ENCODE measurements at places on chromosomes 6 and 20.

DNA sequence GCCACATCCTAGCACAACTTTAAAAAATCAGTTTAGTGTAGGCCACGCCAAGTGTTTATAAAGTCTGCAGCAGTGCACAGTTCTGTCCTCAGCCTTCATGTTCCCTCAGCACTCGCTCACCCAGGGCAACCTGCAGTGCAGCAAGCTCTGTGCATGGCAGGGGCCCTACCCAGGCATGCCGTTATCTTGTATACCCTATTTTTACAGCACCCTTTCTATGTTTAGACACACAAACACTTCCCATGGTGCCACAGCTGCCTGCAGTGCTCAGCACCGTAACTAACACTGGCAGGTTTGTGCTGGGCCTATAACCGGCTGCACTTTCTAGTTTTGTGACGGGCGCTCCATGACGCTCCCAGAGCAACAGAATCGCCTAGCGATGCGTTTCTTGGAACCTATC, 43.8 kb downstream of the ZBTB46 start:
- DNase-seq, result no peak

- DNase-seq, result no peak
Observed at GRCh38 chr20:15917283-15917682, 656.0 kb downstream of the KIF16B start.

GRCh38 chr6:34154668-34155447, 9.0 kb upstream of the GRM4 start:
- no peak for DNase-seq

GRCh38 chr6:13383328-13384163, 55.2 kb upstream of the TBC1D7 start:
- no peak for DNase-seq

DNA sequence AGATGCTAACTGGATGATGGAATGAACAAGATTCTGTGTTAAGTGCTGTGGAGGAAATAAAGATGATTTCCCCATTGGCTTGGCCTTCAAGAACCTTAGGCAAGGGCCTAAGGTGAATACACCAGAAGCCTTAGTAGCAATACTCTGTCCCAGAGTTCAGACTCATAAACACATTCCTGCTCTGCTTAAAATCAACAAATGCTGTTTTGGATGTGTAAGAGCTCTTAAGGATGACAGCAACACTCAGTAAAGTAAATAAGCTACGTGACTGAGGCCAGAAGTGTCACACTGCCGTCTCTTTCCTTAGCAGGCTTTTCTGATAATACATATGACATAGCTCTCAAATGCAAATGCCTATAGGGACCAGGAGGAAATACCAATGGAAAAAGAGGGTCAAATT, 90.6 kb downstream of the EYA2 start:
- DNase-seq, result no peak

GRCh38 chr6:118968416-118968815, 33.5 kb upstream of the MCM9 start:
- no peak for DNase-seq

DNA sequence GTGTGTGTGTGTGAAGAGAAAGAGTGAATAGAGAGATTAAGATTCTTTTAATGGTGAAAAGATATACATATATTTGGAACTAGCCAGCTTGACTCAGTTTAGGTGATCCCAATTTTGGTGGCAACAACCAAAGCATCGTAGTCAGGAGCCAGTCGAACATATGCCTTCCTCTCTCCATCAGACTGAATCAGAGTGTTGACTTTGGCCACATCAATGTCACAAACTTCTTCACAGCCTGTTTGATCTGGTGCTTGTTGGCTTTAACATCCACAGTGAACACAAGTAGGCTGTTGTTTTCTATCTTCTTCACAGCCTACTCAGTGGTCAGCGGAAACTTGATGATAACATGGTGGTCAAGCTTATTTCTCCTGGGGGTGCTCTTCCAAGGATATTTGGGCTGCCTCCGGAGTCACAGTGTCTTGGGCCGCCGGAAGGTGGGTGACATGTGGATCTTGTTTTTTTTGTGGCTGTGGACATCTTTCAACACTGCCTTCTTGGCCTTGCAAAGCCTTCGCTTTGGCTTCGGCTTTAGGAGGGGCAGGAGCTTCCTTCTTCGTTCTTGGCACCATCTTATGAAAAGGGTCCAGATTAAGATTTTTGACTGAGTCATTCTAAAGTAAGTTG, 3.4 kb downstream of the HLA-F start:
- DNase-seq, result no peak

- DNase-seq, result no peak
Observed at GRCh38 chr20:61671559-61671958, 394.1 kb downstream of the TAF4 start.

GRCh38 chr6:52933778-52934177, 24.3 kb upstream of the GSTA3 start:
- no peak for DNase-seq

GRCh38 chr20:48635791-48636267, 192.0 kb downstream of the PREX1 start:
- DNase-seq, result no peak

DNA sequence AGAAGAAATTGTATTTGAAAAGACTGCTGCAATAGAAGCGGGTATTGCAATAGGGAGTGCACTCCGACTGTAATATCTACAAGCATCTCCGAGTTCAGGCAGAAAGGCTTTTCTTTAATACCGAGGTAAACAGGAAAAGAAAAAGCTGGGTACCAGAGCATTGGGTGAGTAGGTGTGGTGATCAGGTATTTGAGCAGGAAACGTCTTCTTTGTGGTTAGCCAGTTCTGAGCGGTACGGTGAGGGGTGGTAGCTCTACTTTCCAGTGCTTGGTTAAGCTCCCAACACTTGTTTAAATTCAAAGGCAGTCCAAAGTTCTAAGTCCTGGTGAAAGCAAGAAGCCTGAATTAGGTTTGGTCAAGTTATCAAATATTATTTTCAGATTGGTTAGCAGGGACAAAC, 404.1 kb downstream of the LMBRD1 start:
- DNase-seq, result no peak

- DNase-seq, result no peak
Observed at GRCh38 chr20:49888212-49889000, 26.9 kb downstream of the SPATA2 start.

GRCh38 chr20:25623225-25623735, 534 bp downstream of the NANP start:
- DNase-seq, result no peak

DNA sequence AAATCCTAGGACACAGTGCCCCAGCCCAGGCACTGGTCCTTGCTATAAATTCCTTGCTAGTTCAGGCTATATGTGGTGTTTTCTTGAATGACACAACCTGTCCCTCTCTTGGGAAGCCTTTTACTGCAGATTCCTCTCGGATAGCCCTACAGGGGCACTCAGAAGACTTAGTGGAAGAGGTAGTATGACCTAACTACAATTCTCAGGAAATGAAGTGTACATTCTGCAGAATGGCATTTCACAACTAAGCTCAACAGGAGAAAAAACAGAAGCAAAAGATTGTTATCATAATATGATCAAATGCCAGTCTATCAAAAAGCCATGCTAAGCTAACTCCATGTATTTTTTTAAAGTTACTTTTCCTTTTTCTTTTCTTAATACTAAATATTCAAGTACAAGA, 66.3 kb upstream of the FBXL4 start:
- DNase-seq, result no peak

GRCh38 chr6:14180609-14181008, 63.0 kb downstream of the CD83 start:
- DNase-seq, result no peak

DNA sequence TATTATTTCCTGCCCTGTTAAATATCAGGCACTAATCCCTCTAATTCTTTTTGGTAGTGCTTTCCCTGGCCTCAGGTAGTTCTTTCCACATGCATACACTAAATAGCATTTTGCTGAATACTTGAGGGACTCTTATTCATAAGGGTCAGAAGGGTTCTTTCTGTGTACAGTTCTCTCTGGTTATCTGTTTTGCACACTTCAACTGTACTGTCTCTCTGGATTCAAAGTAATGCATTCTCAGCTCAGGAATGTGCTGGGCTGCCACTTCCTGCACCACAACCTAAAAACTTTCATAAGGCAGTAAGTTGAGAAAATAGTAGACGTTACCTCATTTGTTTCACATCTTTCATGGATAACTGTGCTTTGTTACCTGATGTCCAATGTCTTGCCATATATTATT, 32.1 kb downstream of the C6orf141 start:
- DNase-seq, result no peak

DNA sequence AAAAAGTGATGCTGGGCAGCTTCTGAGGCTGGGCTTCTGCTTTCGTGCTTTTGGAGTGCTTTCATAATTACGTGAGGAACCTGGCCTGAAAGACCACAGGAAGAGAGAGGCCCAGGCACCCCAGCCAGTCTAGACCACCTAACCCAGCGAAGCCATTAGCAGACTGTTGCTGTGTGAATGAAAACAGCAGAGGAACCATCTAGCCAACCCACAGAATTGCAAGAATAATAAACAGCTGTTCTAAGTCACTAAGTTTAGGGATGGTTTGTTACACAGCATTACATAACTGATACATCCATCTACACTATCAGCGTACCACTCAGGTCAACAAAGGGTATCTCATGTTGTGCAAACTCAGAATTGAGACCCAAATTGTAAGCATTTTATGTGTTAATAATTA, 34.5 kb downstream of the FGD2 start:
- no peak for DNase-seq

DNA sequence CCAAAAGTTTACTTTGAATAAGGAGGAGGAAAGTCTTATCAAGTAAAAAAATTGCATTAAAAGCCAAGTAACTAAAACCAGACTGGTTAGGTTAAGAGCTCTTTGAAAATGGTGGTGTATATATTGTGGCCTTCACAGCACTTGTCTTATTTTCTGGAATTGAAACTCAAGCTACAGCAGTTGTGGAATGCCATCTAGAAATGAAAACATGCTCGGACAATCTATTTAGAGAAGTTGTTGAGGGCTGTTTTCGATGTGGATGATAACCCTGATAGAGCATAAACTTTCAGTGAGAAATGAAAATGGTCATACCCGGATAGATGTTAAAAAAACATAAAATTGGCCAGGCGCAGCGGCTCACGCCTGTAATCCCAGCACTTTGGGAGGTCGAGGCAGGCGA, 47.0 kb downstream of the ARID1B start:
- DNase-seq, result no peak

DNA sequence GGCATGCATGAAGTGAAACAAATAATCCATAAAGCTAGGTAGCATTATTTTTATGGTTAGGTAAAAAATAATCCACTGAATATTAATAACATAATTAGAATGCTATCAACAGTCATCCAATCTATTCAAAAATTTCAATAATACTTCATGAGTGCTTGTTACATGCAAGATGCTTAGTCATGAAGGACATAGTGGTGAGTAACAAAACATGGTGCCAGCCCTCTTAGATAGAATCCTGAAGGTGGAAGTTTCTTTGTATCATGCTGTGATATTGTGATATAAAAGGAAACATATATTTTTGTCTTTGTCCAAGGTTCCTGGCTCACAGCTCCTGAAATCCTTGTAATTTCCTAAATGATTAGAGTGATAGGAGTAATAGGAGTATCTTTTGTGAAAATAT, 14.9 kb downstream of the RCAN2 start:
- DNase-seq, result no peak

GRCh38 chr20:8334641-8335040, 202.6 kb downstream of the PLCB1 start:
- DNase-seq, result no peak

DNA sequence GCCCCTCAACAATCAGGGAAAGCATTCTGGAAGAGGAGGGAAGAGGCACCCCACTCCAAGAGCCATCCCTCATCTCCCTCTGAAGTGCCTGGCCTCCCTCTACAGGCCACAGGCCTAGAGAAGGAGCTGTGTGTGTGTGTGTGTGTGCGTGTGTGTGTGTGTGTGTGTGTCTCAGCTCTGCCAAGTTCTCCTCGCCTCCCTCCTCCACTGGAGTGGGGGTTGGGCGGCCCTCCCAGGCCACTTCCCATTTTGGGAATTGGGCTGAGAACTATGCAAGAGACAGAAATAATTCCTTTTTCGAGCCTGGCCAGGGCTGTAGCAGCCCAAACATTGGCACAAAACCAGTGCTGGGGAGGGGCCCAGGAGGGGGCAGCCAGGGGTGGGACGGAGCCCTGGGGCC, 35.7 kb downstream of the KCNB1 start:
- no peak for DNase-seq

- DNase-seq, result no peak
Observed at GRCh38 chr6:110703906-110704594, 111.2 kb downstream of the CDK19 start.

- DNase-seq, result no peak
Observed at GRCh38 chr6:104558746-104559145, 301.0 kb downstream of the HACE1 start.

GRCh38 chr6:97656236-97656635, 373.2 kb upstream of the MMS22L start:
- DNase-seq, result no peak

- no peak for DNase-seq
Observed at GRCh38 chr20:51423290-51423667, 119.2 kb downstream of the NFATC2 start.

- no peak for DNase-seq
Observed at GRCh38 chr20:17226410-17227218, at the start of gene PCSK2. TSS of gene PCSK2 (plus strand) at chr20:17227040. CDS start at chr20:17227306, 266 bp downstream.

GRCh38 chr6:164227952-164228522, 813.5 kb downstream of the QKI start:
- DNase-seq, result no peak

- DNase-seq, result no peak
Observed at GRCh38 chr6:29827579-29828470, at the start of gene HLA-G. TSS of gene HLA-G (plus strand) at chr6:29827825. CDS start at chr6:29827845, 20 bp downstream.

DNA sequence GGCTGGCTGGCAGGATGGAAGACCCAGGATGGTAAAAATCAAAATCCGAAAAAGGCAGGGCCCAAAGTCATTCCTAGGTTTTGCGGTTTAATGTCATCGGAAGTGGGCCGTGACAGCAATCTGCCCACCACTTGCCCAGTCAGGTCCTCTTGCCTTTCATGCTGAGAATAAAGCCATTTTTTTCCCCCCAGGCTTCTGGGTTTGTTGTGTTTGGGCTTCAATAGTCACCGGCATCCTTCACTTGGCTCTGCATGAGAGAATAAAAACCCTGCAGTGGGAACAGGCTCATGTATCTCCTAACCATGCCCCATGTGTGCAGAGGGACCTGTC, 56.1 kb downstream of the MEP1A start:
- DNase-seq, result no peak

- DNase-seq, result no peak
Observed at GRCh38 chr6:142740449-142740848, 204.5 kb downstream of the HIVEP2 start.

DNA sequence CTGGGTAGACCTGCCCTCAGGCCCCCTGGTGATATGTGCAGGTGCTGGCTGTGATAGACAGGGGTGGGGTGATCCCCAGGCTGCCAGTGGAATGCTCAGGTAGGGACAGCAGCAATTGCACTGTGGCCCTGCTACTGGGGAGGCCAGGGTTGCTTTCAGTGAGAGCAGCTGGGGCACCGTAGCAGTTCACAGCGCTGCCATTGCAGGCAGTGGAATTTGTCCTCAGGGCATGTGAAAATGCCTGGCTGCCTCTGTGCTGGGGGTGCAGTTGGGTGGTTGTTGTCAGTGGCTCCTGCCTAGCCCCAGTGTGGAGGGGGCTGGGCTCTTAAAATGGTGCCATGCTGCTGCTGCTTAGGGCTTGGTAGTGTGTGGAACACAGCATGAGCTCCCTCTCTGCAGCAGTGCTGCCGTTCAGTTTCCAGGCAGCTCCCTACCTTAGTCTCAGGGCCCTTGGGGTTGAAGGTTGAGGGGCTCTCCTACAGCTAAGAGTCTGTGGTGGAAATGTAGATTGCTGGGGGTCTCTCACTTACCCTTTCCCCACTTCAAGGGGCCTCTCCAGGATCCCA, 23.6 kb downstream of the GJA10 start:
- no peak for DNase-seq
